Ureter (tissue), 1 donor: ENCODE measurements at places on chromosomes 3 and 15. TPM values are rescaled to one million over a fixed set of nuclear protein-coding genes. Genes with fewer than 3 reads are reported as not detected.

DNA sequence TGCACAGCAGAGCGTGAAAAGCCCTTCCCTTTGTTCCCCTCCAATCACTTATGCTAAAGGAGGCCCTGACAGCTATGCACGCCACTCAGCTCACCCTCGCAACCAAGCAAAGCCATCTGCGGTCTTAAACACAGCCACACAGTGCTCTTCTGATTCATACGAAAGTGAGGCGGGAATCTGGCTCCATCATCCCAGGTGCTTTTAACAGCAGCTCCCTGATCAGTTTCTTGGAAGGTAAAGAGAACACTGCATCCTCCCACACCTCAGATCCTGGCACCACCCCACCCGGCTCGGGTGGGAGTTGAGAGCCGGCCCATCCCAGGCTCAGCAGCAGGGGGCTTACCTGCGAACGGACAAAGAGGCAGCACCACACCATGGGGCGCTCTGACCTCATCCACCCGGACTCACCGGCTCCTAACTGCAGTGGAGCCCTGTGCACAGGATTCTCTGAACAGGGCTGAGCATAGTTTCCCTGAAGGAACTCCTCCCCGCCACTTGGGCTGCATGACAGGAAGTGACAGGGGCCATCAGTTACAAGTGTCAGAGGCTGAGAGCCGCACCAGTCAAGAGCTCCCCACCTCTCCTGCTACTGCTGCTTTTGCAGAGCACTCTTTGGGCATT lies 114.3 kb upstream of the ARHGEF3 start:
- no peak for DNase-seq

- no peak for DNase-seq
Observed at GRCh38 chr3:181105646-181106045, 116.1 kb upstream of the DNAJC19 start.

- DNase-seq, result no peak
Observed at GRCh38 chr3:118505784-118506183, 528.9 kb downstream of the IGSF11 start.

- peak; percentile 54 for DNase-seq
Observed at GRCh38 chr15:81410318-81410753, 36.3 kb upstream of the TMC3 start.

DNA sequence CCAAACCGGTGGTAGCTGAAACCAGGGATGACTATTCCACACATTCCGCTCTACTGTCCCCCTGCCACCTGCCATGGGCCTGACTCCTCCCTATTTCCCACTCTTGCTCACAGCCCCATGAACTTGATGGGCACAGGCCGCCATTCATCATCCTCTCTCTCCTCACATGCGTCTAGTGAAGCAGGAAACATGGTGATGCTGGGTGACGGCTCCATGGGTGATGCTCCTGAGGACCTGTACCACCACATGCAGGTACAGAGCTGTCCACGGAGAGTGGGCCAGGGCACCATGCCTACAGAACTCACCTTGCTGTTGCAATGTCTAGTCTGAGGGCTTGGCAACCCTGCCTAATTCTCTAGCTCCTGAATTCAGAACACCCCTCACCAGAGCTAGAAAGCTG lies 23.3 kb upstream of the MANF start:
- no peak for DNase-seq

- no peak for DNase-seq
Observed at GRCh38 chr3:125119752-125120378, 64.1 kb upstream of the HEG1 start.

DNA sequence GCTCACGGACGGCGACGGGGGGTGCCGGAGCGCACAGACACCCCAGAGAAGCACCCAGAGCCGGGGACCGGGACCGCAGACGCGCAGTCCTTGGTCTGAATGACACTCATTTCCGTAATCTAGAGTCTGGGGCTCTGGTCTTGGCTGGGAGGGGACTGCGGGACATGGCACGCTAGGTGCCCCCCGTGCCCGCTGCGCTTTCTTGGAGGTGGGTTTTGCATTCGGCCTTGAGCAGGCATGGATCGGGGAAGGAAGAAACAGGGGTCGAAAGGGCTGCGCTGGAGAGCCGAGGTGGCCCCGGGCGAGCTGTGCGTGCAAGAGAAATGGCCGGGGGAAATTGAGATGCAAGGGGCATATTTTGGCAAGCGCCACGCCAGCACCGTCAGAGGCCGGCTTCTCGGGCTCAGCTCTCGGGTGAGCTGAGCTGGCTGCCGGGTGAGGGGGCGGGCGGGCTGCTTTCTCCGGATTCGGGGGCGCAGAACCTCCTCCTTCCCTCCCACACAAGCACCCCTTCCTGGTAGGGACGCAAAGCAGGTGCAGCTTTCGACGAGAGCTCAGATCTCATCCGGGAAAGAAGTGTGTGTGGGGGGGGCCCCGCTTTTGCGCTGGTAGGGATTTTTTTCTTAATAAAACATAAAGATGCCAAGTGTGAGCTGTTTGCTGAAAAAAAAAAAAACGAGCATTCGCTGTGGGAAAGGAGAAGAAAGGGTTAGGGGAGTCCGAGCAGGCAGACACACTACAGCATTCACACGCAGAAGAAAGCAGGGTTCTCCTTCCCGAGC lies 963 bp upstream of the NTRK3 start:
- DNase-seq, result no peak

GRCh38 chr3:72494626-72495025 lies 353.6 kb downstream of the SHQ1 start:
- DNase-seq, result no peak

GRCh38 chr3:144129536-144130214 lies 158.1 kb downstream of the DIPK2A start:
- DNase-seq, result no peak

- DNase-seq, result no peak
Observed at GRCh38 chr3:81477740-81478139, 283.7 kb downstream of the GBE1 start.

DNA sequence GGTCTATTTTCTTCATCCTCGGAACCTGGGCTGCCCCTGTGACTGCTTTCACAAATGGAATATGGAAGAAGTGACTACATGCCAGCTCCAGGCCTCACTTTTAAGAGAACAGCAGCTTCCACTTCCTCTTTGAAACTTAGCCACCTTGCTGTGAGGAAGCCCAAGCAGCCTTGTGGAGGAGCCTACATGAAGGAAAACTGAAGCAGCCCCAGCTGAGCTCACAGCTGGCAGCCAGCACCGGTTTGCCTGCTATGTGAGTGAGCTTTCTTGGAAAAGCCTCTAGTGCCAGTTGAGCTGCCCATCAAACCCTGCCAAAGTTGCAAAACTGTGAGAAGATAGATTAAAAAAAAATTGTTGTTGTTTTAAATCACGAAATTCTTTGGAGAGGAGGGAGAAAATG lies 498.0 kb upstream of the PROK2 start:
- DNase-seq, result no peak

- DNase-seq, result no peak
Observed at GRCh38 chr3:182292591-182292990, 500.7 kb upstream of the ATP11B start.

DNA sequence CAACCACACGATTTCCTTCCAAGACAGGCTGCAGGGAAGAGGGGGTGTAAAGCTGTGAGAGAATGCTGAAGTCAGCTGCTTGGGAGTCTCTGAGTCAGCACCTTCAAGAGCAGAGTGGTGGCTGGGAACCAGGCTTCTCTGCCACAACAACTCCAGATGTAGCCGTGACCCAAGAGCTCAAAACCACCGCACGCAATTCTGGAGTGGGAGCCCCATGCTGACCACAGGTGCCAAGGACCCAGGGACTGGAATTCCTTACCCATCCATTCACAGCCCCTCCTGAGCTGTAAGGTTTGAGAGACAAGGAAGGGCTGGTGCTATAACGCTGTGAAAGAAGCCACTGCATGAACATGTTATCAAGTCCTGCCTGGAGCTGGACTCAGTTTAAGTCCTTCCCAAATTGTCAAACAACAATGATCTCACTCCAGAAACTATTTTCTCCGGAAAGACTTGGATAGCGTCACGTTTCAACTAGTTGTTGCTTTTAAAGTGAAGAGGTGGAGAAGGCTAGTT lies 61.4 kb downstream of the UMPS start:
- DNase-seq, result no peak

DNA sequence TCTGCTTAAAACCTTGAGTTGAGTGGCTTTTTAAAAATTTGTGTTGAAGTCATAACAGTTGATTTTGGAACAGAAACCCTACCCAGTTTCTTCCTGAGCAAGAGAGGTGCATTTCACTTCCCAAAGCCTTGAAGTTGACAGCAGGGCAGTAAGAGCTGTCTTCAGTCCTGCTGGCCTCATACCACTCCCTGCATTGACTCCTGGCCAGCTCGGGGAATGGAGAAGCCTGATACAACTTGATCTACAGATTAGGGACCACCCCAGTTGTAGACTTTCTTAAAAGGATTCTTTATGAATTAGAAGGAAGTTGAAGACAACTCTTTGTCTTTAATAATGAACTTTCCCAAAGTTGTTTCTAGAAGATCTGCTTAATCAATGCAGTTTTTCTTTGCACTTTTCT lies 90.6 kb upstream of the FLNB start:
- no peak for DNase-seq

DNA sequence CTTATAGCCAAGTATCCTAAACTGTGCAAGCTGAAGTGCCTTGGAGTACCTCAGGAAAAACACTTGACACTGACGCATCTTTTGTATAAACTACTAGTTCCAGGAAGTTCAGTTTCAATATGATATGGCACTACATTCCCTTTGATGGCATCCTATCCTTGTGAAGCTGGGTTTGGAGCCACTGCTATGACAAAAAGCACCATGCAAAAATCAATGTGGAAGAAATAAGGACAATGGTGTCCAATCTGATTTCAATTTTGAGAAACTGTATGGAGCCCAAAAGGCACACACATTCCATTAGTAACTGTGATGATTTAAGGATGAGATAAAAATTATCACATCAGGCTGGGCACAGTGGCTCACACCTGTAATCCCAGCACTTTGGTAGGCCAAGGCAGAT lies 5.6 kb downstream of the RPS27L start:
- no peak for DNase-seq

- DNase-seq, result no peak
Observed at GRCh38 chr3:153158961-153159735, 2.9 kb upstream of the RAP2B start.

- DNase-seq, result no peak
Observed at GRCh38 chr15:40293905-40294895, 11.3 kb upstream of the ANKRD63 start.

- DNase-seq, result no peak
Observed at GRCh38 chr3:88828466-88828865, 279.0 kb upstream of the EPHA3 start.

DNA sequence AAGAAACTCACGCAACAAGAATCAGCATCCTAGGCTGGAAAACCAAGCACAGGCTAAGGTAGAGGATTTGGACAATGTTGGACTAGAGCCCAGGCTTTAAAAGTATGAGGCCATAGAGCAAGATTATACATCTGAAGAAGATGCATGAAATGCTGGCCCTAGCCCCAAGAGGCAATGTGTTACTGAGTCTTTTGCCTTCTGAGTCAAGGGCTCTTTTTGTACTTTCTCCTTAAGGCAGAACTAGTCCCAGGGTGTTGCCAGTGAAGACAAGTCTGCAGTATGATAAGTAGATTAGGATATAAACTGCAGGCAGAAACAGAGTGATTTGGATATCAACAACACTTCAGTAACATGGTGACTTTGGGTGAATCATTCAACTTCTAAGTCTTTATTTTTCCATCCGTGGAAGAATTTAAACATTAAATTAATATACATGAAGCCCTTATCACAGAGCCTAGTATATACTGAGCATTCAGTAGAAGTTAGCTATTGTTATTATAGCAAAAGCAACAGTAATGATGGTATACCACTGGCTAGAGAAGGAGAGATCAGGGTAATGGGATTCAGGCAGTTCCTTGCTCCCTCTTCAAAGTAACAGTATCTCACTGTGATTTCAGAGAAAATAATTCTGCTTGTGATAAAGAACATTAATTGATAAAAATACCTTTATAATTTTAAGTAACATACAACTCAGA lies 99.9 kb upstream of the MLF1 start:
- no peak for DNase-seq

- no peak for DNase-seq
Observed at GRCh38 chr3:76405196-76405595, 619.8 kb upstream of the ZNF717 start.

- no peak for DNase-seq
Observed at GRCh38 chr3:185705498-185705897, 119.3 kb downstream of the IGF2BP2 start.

DNA sequence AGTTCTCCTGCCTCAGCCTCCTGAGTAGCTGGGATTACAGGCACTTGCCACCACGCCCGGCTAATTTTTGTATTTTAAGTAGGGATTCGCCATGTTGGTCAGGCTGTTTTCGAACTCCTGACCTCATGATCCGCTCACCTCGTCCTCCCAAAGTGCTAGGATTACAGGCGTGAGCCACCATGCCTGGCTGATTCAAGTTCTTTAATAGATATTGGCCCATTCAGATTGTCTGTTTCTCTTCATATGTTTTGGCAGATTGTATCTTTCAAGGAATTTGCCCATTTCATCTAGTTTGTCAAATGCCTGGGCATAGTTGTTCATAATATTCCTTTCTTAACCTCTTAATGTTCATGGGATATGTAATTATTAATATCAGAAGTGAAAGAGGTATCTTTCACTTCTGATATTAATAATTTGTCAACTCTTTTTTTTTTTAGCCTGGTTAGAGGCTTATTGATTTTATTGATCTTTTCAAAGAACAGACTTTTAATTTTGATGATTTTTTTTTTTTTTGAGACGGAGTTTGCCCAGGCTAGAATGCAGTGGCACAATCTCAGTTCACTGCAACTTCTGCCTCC lies 40.2 kb upstream of the ZFAND6 start:
- DNase-seq, result no peak

GRCh38 chr15:31327669-31328427 lies 1.2 kb downstream of the KLF13 start:
- DNase-seq, result peak; percentile 69

- no peak for DNase-seq
Observed at GRCh38 chr3:154151969-154152368, 30.8 kb downstream of the ARHGEF26 start.

GRCh38 chr15:71889385-71889784 lies 79.0 kb downstream of the NR2E3 start:
- DNase-seq, result no peak

GRCh38 chr3:58459160-58459559 lies 25.5 kb upstream of the PDHB start:
- DNase-seq, result no peak

Gene MGLL
- total RNA-seq, result 75.1 TPM

Gene EFCAB12
- total RNA-seq, result 0.26 TPM

Gene SHF
- total RNA-seq, result 7.9 TPM

Gene C15orf62
- 0.52 TPM for total RNA-seq

Gene ISL2
- 0.62 TPM for total RNA-seq

Gene GNAT1
- total RNA-seq, result not detected

Gene TOMM70
- 57.4 TPM for total RNA-seq
